ENCODE measurements at places on chromosomes 2 and 18. TPM values are rescaled to one million over a fixed set of nuclear protein-coding genes. Genes with fewer than 3 reads are reported as not detected.

GRCh38 chr2:144950899-144951560, 431.1 kb upstream of the ZEB2 start:
- no peak overlapping the region for H3K27ac ChIP-seq
- H3K4me1 ChIP-seq = no peaks in the 10 kb centered on the region
- H3K4me3 ChIP-seq = no peak overlapping the region
- DNase-seq = no peak
- no peaks in the 10 kb centered on the region for H3K36me3 ChIP-seq

- H3K27ac ChIP-seq = no peak overlapping the region
- DNase-seq = no peak
- H3K4me3 ChIP-seq = no peak overlapping the region
- H3K27me3 ChIP-seq = no peaks in the 10 kb centered on the region
- H3K4me1 ChIP-seq = no peaks in the 10 kb centered on the region
Measured at GRCh38 chr2:238406221-238406997, 20.3 kb upstream of the ASB1 start.

GRCh38 chr2:159075727-159076126, 107.3 kb downstream of the TANC1 start:
- H3K27me3 ChIP-seq = no peaks in the 10 kb centered on the region
- H3K36me3 ChIP-seq = no peaks in the 10 kb centered on the region
- DNase-seq = no peak
- no peaks in the 10 kb centered on the region for H3K4me1 ChIP-seq

DNA sequence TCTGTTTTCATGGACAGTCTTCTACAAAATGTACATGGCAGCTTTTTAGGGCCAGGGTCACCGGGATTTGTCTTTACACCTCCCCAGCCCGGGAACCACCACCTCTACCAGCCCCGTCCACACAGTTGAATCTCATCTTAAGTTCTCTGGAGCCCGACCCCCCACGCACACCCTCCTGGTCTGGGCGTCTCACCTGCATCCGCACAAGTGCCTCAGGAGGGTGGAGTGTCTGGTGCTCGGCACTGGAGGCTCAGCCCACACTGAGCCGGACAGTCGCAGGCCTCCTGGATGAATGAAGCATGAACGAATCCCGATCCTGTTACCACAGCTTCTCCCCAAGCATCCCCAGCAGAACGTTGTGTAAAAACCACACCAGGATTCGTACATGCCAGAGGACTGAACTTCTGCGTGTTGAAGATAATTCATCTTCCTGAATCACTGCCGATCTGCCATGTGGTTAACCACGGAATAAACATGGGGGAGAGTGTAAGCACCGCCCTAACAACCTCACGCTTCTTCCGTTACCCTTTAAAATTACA, 162.0 kb downstream of the RTP5 start:
- H3K27ac ChIP-seq = no peak overlapping the region
- H3K4me3 ChIP-seq = no peak overlapping the region
- H3K27me3 ChIP-seq = no peaks in the 10 kb centered on the region

MTCL1 gene
- total RNA-seq = 0.65 TPM

ICA1L gene
- total RNA-seq = 1.7 TPM

Measured in liver (tissue), 10 donors.